H7 (cell line): ENCODE measurements at places on chromosomes 6 and 20.

- no peak for DNase-seq
Measured at GRCh38 chr6:106037060-106037459, 49.1 kb upstream of the PRDM1 start.

- DNase-seq: no peak
Measured at GRCh38 chr6:105601541-105602236, 198.8 kb upstream of the PREP start.

DNA sequence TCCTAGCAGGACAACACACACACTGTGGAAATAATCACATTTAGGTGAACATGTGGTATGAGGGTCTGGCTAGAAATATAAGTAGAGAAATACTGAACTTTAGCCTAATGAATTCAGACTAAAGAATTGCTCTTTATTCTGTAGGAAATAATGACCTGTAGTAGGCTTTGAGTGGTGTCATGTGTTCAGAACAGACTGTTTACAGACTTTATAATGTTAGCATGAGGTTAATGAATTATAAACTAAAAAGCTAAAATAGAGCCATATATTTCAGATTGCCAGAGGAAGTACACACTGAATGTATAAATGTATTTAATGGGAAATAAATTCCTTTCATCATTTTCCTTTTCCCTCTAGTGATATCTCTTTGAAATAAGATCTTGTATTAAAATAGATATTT, 669.5 kb upstream of the EPHA7 start:
- DNase-seq: no peak

- no peak for DNase-seq
Measured at GRCh38 chr20:11452326-11452725, 465.4 kb upstream of the BTBD3 start.

- peak; percentile 89 for DNase-seq
Measured at GRCh38 chr6:109690373-109690736, 647 bp downstream of the AK9 start.

DNA sequence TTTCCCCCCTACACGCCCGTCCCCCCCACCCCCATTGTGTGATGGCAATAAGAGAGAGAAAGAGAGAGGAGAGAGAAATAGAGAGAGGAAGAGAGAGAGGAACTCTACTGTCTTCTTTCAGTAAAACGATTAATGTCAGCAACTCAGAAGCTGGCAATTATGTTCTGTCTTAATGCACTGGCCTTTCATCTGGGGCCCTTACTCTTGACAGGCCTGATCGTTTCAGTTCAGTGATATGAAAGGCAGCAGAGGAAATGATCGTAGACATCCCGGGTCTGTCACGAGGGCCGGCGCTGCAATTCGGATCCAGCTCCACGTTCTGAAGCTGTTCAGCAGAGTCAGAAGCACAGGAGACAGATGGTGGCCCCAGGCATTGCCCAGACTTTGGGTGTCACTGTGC, 308.9 kb downstream of the ZNF217 start:
- no peak for DNase-seq

DNA sequence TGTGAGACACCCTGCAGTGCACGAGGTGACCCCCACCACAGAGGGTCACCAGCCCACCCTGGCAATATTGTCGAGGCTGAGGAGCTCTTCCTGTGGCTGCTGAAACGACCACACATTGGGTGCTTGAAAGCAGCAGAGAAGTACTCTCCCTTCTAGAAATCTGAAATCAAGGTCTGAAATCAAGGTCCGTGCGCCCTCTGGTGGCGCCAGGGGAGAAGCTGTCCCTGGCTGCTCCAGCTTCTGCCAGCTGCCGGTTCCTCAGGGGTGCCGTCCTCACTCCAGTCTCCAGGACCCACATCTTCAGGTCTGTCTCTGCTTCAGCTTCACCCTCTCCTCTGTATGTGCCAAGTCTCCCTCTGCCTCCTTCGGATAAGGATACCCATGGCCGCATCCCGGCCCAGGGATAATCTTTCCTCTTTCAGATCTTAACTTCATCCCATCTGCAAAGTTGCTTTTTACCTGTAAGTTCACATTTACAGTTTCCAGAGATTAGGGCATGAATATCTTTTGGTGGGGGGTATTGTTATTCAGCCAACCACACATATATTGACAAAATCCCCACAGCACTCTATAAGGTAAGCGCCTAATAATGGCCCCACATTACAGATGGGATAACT, 108.3 kb upstream of the PHACTR3 start:
- peak; percentile 87 for DNase-seq

DNA sequence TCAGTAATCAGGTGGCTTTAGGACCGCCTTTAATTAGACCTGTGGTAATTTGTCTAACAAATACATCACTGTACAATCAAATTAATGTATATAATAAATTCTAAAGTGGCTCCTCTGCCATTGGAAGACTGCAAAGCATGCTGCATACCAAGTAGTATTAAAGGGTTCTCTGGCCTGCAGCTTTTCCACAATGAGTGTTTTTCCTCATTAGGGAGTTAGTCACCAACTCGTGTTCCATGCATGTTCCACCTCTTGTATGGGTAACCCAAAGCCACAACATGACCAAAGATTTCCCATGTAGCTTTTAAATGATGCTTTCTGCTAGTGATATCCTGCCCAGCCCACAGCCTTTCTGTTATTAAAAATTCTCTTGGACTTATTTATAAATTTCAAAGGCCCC, 218.7 kb downstream of the FUT9 start:
- no peak for DNase-seq

DNA sequence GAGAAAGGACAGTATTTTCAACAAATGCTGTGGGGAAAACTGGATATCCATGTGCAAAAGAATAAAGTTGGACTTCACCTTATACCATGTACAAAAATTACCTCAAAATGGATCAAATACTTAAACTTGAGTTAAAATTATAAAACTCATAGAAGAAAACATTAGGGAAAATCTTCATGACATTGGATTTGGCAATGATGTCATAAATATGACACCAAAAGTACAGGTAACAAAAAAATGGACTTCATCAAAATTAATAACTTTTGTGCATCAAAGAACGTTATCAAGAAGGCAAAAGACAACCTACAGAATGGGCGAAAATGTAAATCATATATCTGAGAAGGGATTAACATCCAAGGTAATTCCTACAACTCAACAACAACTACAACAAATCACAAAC, 355.3 kb upstream of the SOX4 start:
- no peak for DNase-seq

- DNase-seq: peak; percentile 37
Measured at GRCh38 chr20:54479138-54479906, 3.9 kb downstream of the DOK5 start.

DNA sequence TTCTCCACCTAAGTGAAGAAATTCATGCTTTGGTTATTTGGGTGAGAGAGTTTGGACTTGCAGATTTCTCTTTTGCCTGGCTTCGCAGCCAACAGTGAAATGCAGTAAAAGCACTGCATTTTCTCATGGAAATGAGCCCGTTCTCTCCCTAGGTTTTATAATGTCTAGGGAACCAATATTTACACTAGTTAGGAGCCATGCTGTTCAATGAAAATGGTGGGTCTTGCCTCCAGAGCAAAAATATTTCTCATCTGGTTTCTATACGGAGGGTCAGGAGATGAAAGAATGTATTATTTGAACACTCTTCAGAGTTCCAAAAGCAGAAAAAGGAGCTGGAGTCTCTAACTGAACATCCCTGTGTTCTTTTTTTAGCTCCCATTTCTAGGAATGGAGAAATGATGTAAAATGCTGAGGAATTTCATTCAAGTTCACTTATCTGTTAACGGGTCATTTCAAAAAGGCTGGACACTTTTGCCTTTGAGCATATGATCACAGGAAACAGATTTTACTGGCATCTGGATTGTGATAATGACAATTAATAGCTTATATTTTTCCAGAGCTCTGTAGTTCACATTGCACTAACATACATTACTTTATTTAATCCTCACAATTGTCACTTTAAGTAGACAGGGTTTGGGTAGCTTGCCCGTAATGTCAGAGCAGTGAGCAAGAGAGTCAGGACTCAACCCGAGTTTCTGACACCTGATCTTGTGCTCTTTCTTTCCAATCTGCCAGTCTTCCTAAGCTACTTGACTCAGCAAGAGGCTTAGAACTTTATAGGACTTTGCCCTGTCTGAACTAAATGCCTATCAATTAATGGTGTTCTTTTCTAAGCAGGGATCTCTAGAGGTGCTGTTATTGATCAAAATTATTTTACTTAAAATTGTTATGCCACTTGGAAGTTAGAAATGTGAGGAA, 78.0 kb downstream of the PPP1R14C start:
- no peak for DNase-seq
